ENCODE measurements at places on chromosomes 2 and 18.

DNA sequence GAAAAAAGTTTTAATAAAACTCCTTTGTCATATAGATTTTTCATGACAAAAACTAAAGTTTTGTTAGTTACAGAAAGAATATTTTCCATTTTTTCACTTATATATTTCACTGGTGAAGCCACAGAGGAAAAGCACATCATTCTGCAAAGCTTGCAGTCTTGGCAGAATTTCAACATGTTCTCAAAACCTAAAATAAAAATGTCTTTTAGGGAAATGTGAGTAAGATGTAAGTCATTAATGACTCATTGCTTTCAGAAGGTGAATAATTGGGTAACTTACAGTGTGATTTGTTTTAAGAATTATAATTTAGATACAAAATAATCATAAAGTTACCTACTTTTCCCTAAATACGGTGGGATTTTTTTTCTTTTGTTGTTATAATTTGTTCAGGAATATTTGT lies 43.4 kb upstream of the TNFRSF11A start:
- DNase-seq: peak; percentile 11

- no peak for DNase-seq
Measured at GRCh38 chr2:109423556-109424359, 190.0 kb downstream of the SEPTIN10 start.

DNA sequence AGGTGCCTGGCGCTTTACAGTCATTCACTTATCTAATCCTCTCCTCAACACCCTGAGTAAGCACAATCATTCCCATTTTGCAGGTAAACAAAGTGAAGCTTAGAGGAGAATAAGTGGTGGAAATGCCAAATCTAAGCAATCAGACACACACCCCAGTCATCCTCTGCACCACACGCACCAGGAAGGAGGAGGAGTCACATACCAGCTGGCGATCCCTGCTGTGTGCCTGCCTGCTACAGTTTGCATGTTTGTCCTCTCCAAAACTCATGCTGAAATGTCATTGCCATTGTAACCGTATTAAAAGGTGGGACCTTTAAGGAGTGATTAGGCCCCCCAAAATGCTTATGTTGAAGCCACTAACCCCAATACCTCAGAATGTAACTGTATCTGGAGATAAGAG lies 93.7 kb downstream of the LOXHD1 start:
- DNase-seq: no peak

DNA sequence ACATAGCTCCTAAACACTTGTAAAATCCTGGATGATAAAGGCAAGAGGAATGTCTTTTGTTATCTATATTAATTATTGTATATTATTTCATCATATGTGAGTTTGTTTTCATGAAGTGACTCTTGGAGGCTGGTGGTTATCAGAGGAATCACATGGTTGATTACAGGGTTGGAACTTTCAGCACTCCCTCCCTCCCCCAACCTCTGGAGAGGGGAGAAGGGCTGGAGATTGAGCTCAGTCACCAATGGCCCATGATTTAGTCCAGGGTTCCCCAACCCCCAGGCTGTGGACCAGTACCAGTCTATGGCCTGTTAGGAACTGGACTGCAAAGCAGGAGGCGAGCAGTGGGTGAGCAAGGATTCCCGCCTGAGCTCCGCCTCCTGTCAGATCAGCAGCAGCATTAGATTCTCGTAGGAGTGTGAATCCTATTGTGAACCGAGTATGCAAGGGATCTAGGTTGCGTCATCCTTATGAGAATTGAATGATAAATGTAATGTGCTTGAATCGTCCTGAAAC lies 37.7 kb downstream of the FBXO48 start:
- no peak for DNase-seq

DNA sequence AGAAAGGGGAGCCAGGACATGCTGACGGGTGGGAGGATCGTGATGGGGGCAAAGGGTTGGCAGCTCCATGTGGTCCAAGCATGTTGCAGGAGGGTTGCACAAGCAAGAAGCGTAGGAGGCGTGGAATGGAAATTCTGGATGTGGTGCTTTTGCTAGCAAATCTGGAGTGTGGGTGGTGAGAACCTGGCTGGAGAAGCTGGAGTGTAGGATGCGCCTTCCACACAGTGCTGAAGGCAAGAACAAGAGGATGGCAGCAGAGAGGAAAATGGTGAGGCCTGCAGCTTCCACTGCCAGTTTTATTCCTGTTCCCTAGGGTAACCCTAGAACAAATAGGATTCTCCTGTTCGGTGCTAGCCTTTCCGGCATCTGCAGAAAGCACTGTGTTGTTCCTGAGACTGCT lies 22.4 kb downstream of the CREG2 start:
- DNase-seq: no peak

- no peak for DNase-seq
Measured at GRCh38 chr2:11071211-11071610, 84.1 kb upstream of the SLC66A3 start.

- no peak for DNase-seq
Measured at GRCh38 chr2:88696611-88697010, 5.1 kb downstream of the RPIA start.

GRCh38 chr2:168687314-168687713 lies 115.1 kb upstream of the NOSTRIN start:
- no peak for DNase-seq
